ENCODE measurements at places on chromosomes 2 and 18.

DNA sequence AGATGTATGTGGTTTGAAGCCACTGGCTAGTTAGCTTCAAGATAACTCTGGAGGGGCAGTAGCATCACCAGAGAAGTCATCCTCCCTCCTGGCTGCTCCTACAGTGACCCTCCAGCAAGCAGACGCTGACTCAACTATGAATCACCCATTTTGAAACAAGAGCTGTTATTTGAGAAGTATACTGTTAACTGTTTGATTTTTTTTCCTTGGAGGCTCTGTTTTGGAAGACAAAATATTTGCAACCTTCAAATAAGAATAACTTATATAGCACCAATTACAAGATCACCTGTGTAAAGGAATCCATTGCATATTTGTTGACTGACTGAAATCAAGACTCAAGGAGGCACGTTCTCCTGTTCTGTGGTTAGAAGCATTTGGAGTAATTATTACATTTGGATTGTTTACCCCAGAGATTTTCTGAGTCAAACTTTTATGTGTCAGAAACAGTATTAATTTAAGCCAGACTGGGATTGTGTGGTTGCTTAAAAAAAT is 313.8 kb downstream of the MTX2 start:
- no peak for DNase-seq

GRCh38 chr2:74725287-74725686 is 71.2 kb downstream of the SEMA4F start:
- DNase-seq: no peak

DNA sequence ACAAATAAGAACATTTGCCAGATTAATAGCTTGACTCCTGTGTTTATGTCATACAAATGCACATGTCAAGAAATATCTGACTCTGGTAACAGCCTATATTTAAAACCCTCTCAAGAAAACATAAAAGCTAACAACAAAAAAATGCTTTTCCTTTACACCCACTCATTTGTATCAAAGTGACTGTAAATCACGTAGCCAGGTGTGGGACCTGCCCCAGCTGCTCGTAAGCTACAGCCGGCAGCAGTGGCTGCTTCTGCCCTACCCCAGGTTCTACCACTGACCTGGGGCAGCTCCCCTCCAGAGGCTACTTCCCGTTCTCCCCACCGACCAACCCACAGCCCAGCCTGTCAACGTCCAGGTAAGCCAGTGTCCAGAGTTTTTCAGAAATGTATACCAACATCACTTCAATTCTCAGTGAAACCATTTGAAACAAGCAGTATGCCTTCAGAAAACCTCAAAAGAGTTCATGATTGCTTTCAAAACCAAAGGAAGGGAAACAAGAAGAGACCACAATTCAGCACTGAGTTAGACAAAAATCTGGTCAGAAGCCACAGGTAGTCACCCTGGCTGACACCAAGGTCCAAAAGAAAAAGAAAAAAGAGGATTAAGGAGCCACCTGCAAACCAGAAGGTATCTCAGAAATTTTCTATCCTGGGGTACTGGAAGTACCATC is 40.4 kb downstream of the KIDINS220 start:
- DNase-seq: no peak

DNA sequence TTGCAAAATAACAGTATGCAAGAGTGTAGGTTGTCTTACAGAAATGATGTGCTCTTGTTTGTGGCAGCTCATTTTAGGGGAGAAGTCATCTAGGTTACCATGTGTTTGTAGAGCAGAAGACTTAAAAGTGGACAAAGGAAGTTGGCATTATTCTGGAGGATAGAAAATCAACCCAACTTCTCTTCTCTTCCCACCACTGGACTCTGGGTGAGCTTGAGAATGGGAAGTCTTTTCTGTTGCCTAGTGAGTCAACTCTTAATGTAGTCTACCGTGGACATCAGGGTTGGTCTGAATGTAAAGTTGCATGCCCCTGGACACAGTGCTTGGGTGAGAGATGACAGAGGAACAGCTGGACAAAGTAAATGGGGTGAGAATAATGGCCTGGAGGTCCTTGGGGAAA is 98.3 kb downstream of the FMNL2 start:
- no peak for DNase-seq

Measured in activated CD8-positive, alpha-beta memory T cell treated with anti-CD3 and anti-CD28 coated beads, Interleukin-2, amount 50 U/mL, for 48 hours (primary cell).